Tibial nerve (tissue), 4 donors: ENCODE measurements at places on chromosomes 5 and 9. TPM values are rescaled to one million over a fixed set of nuclear protein-coding genes. Genes with fewer than 3 reads are reported as not detected.

DNA sequence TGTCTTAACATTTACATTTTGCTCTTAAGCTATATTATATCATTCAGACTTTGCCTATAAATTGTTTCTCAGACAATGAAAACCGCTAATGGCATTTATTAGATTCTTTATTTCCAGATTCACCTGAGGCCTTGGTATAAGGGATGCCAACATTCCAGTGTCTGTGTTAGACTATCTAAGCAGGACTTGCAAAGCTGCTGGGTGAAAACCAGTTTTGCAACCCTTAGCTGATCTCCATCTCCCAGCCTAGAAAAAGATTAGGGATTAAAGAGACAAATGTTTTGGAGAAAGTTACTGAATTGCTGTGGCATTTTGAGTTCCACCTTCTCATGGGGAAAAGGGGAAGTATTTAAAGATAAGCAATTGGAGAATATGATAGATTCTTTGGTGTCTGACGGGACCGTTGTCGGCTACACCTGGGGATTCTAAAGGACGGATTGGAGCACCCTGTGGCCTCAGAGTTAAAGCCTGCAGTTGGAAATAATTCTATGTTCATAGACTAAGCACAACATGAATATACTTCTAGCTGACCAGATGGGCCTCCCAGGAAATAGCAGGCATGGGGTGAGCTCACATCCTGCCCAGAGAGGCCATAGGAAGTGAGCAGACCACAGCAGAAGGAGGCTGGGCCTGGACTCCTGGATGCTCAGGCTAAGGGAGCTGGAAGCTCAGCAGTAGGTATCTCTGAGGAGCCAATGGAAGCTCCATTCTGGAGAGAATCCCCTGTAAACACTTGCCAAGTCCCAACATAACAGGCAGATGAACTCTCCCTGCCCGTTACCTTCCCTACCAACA is 21.8 kb downstream of the ENTREP1 start:
- no peaks in the 10 kb centered on the region for H3K4me1 ChIP-seq
- no peaks in the 10 kb centered on the region for H3K27me3 ChIP-seq
- no peaks in the 10 kb centered on the region for H3K36me3 ChIP-seq
- H3K27ac ChIP-seq = no peak overlapping the region

- H3K27ac ChIP-seq = no peak overlapping the region
- H3K27me3 ChIP-seq = no peaks in the 10 kb centered on the region
- no peak for DNase-seq
- no peak overlapping the region for H3K4me3 ChIP-seq
Measured at GRCh38 chr9:128528445-128529160, 23.8 kb upstream of the SPTAN1 start.

DNA sequence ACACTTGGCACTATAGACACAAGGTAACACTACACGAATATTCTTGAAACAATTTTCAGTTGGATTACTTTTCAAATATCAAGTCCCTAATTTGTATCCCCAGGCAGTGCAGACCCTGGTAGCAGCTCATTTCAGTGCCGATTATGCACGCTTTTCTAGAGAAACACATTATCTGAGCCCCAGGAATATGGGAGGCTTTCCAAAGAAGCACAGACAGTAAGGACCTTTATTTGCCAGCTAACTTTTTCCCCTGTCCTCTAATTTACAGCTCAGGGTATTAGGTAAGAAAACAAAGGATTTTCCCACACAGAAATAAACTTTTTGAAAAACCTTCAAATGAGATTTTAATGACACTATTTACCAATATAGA is 852.3 kb upstream of the DMAC1 start:
- no peak overlapping the region for H3K27ac ChIP-seq
- H3K27me3 ChIP-seq = no peaks in the 10 kb centered on the region
- DNase-seq = no peak
- no peak overlapping the region for H3K4me3 ChIP-seq
- no peaks in the 10 kb centered on the region for H3K4me1 ChIP-seq

GRCh38 chr9:9492506-9492905 is 1120.3 kb downstream of the PTPRD start:
- no peak overlapping the region for H3K4me3 ChIP-seq
- no peaks in the 10 kb centered on the region for H3K36me3 ChIP-seq
- H3K27ac ChIP-seq = no peak overlapping the region
- no peaks in the 10 kb centered on the region for H3K27me3 ChIP-seq
- no peak for DNase-seq

GRCh38 chr9:132909311-132909710 is 30.6 kb downstream of the SPACA9 start:
- H3K4me3 ChIP-seq = no peak overlapping the region
- DNase-seq = no peak
- no peaks in the 10 kb centered on the region for H3K4me1 ChIP-seq
- no peak overlapping the region for H3K27ac ChIP-seq

DNA sequence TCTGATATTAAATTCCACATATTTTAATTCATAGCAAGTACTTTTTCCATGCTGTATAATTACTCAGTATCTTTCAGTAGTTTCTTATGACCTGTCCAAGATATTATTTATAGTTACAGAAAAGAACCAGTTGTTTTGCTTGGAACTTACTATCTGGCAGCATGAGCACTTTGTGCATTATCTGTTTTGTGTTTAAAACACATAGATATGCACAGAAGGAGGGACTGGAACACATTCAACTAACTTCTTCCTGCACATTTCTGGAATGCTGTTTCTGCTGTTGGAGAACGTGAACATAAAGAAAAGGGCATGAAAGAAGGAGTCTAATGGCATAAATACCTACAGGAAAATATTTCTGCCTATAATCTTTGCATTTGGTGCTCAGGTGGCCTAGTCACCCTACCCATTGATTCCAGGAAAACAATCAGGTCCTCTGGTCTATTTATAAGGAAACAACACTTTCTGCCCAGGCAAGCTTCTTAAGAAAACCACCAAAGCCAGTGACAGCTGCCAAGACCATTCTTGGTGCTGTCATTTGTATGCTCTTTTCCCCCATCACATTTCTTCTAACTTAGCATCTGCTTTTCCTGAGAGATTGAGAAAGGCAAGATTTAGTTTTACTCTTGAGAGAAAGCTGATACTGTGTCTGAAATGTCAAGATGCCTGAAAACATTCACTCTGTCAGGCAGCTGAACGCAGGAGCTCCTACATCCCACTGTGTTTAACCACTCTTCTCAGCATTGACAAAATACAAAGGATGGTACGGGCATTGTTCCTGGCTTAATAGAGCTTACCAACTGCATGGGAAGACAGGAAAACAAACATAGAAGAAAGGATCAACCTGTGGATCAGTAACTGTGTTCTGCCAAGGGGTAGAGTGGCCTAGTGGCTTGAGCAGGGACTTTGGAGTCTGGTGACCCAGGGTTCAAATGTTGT is 40.3 kb downstream of the RAB3C start:
- no peak overlapping the region for H3K4me3 ChIP-seq
- no peak for DNase-seq
- no peaks in the 10 kb centered on the region for H3K36me3 ChIP-seq
- H3K27ac ChIP-seq = no peak overlapping the region

GRCh38 chr5:141040093-141040770 is 10.9 kb upstream of the PCDHB1 start:
- no peaks in the 10 kb centered on the region for H3K27me3 ChIP-seq
- peak overlapping the region; percentile 37 for H3K4me3 ChIP-seq
- no peak for DNase-seq
- H3K27ac ChIP-seq = peak overlapping the region; percentile 77
- H3K36me3 ChIP-seq = no peaks in the 10 kb centered on the region
- no peaks in the 10 kb centered on the region for H3K4me1 ChIP-seq

- H3K4me1 ChIP-seq = no peaks in the 10 kb centered on the region
- peaks cover 12% of the 10 kb centered on the region for H3K36me3 ChIP-seq
- no peaks in the 10 kb centered on the region for H3K27me3 ChIP-seq
- H3K27ac ChIP-seq = no peak overlapping the region
- no peak for DNase-seq
- no peak overlapping the region for H3K4me3 ChIP-seq
Measured at GRCh38 chr9:20783057-20784038, 99.3 kb downstream of the FOCAD start.

DNA sequence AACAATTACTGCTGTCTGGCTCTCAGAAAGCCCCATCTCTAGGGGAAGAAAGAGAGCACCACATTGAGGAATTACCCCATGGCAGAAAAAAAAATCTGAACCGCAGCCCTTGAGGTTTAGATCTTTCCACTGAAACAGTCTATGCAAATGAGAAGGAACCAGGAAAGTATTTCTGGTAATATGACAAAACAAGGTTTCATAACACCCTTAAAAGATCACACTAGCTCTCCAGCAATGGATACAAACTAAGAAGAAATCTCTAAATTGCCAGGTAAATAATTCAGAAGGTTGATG is 427.1 kb downstream of the PRELID2 start:
- DNase-seq = no peak
- H3K36me3 ChIP-seq = no peaks in the 10 kb centered on the region
- no peak overlapping the region for H3K27ac ChIP-seq
- no peaks in the 10 kb centered on the region for H3K27me3 ChIP-seq
- H3K4me3 ChIP-seq = no peak overlapping the region
- H3K4me1 ChIP-seq = no peaks in the 10 kb centered on the region

- no peaks in the 10 kb centered on the region for H3K4me1 ChIP-seq
- H3K27me3 ChIP-seq = no peaks in the 10 kb centered on the region
- H3K4me3 ChIP-seq = peak overlapping the region; percentile 69
- peaks cover 8% of the 10 kb centered on the region for H3K36me3 ChIP-seq
- H3K27ac ChIP-seq = peak overlapping the region; percentile 68
- DNase-seq = no peak
Measured at GRCh38 chr5:177472460-177473442, 683 bp downstream of the DBN1 start.

Gene PTGER4
- 72.3 TPM for total RNA-seq

Gene SLC23A1
- not detected for total RNA-seq

Gene SLC34A3
- not detected for total RNA-seq

Gene AGXT2
- total RNA-seq = not detected

Gene TMEM174
- total RNA-seq = not detected

Gene GRM6
- total RNA-seq = not detected

Gene TPPP
- 5.5 TPM for total RNA-seq

Gene PHF24
- total RNA-seq = 0.60 TPM

Gene CARD9
- total RNA-seq = 3.1 TPM

Gene PCDHB10
- 5.4 TPM for total RNA-seq
